Kidney glomerular epithelial cell (primary cell): ENCODE measurements at places on chromosomes 2 and 18.

DNA sequence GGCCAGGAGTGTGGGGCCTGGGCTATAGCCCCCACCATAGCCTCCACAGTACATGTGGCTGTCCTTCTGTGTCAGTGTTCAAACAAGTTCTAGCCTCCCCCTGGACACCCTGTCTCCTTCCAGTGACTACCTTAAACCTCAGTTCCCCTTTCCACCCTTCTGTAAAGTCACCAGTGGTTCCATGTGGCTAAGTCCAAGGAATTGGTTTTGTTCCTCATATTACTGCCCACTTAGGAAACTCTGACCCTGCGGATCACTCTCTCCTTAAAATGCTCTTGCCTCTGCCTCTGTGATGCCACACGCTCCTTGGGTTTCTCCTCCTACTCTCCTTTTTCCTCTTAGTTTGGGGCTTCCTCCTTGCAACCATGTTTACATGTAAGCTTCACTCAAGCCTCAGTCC lies 27.8 kb upstream of the REL start:
- DNase-seq = no peak

DNA sequence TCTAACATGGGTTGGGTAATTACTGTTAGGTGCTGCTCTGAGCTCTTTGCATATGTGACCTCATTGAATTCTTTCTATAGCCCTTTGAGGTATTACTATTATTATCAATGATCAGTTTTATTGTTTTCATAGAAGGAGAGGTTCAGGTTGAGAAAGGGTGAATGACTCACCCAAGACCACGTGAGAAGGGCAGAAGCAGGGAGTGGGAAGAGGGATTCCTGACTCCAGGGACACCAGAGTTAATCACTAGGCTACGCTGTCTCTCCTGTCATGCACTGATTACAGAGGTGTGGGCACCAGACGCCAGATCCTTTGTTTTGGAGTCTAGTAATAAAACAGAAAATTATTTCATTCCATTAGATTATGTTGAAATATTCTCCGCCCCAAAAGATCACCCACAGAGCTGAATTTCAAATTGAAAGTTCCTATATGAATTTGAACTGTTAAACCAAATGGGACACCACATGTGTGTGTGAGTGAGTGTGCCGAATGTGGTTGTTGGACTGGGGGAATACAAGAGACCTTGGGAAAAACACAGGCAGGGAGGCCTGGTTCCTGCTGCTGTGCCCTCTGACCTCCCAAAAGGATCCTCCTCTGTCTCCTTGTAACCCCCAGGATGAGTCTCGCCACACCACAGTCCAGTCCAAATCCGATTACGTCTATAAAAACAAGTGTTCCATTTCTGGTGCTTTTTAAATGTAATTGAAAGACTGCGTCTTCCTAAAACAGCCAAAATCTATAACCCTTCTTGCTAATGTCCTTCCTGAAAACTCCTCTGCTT lies 215.4 kb downstream of the ZNF521 start:
- no peak for DNase-seq

- DNase-seq = no peak
These were observed 620.6 kb downstream of the IRS1 start for GRCh38 chr2:226179010-226179409.

- DNase-seq = peak; percentile 94
These were observed 114.2 kb upstream of the SERTAD2 start for GRCh38 chr2:64767670-64768468.

GRCh38 chr2:41966431-41966893 lies 81.4 kb upstream of the PKDCC start:
- peak; percentile 89 for DNase-seq

- DNase-seq = no peak
These were observed 38.7 kb upstream of the UXS1 start for GRCh38 chr2:106232638-106233349.

- no peak for DNase-seq
These were observed 75.0 kb downstream of the CERS6 start for GRCh38 chr2:168530982-168531622.

DNA sequence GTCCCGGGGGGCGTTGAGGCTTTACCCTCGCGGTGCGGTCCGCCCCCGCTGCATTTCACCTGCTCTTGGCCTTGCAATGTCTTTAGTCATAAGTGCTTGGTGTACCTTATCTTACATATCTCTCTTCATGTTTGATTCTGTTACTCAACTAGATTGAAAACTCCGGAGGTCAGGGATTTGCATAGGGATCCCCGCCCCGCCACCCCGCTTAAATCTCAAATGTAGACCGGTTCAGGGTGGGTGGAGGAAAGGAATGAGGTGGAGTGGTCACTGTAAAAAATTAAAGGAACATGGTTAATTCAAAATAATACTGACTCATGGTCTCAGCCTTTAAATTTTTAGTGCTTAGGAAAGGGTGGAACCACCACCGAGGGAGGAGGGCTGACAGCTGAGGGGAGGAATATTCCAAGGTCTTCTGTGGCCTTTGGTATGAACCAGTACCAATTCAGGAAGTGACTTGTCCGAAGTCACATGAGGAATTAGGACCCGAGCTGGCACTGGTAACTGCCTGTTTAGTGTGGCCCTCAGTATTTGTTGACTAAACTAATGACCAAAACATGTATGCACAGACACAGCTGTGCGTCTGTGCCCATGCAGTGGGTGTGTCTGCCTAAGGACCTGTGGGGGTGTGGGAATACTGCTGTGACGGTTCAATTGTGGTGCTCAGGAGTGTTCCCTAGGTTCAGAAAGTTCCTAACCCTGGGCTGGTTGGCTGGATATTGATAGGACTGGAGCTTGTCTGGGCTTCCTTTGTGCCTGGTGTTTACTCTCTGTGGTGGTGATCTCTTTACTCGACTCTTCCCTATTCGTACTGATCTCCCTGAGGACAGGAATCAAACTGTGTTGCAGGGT lies 1.0 kb downstream of the PLEKHB2 start:
- DNase-seq = peak; percentile 69

GRCh38 chr2:199966405-199966804 lies 11.0 kb downstream of the MAIP1 start:
- DNase-seq = no peak

- no peak for DNase-seq
These were observed 37.7 kb upstream of the CTDP1 start for GRCh38 chr18:79641722-79642497.

- DNase-seq = no peak
These were observed 170.0 kb downstream of the TSN start for GRCh38 chr2:121925466-121925865.

GRCh38 chr2:127434515-127434914 lies 16.3 kb downstream of the PROC start:
- DNase-seq = no peak

DNA sequence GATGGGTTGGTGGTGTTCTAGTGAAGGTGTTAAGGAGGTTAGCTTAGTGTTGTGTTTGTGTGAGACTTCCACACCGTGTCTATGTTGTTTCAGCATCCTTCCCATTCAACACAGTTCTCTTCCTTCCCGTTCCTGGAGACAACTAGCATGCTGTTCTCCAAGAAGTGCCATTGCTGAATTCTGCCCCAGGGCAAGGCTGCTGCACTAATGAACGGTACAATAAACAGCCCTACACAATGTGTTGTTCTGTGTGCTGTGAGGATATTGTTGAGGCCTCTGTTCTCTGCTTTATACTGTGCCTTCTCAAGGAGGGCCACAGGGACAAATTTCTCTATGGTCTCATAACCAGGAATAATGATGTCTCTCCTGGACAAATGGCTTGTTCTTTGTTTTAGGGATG lies 39.8 kb upstream of the ZEB2 start:
- no peak for DNase-seq

- no peak for DNase-seq
These were observed 61.7 kb upstream of the SPTBN1 start for GRCh38 chr2:54394392-54394791.

- peak; percentile 64 for DNase-seq
These were observed 2.5 kb downstream of the MERTK start for GRCh38 chr2:111900859-111901258.

DNA sequence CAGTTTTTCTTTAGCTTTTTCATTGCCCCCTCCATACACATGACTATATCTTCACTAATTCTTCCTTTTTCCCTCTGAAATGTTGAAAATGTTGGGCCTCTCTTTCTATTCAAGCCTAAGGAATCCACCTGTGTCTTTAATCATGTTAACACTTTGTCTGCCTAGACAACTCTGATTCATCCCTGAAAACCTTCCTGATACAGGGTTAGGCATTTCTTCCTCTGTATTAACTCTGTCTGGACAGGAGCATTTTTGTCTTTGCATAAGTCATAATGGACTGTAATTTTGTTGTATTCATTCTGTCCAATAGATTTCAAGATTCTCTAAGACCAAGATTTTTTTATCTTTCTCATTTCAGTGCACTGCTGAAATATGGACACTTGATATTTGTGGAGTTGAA lies 297.3 kb downstream of the IKZF2 start:
- DNase-seq = no peak

- DNase-seq = no peak
These were observed 51.6 kb upstream of the PLA2R1 start for GRCh38 chr2:160114020-160114419.

- DNase-seq = peak; percentile 21
These were observed 10.0 kb downstream of the HK2 start for GRCh38 chr2:74843899-74844298.

- DNase-seq = no peak
These were observed 6.6 kb downstream of the FOSL2 start for GRCh38 chr2:28399289-28399688.

GRCh38 chr2:165024199-165024598 lies 68.9 kb upstream of the SLC38A11 start:
- no peak for DNase-seq

DNA sequence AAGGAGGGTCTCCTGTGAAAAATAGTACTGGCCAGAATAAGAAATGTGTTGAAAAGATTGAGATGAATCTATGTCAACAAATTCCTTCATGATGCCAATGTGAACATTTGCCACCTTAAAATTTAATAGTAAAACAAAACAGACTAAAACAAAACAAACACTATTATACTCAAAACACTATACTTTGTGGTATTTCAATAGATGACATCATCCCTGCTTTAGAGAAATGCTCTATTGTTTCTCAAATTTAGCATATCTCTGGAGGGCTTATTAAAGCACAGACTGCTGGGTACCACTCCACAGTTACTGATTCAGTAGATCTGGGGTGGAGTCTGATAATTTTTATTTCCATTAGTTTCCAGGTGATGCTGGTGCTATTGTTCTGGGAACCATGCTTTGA lies 579.4 kb upstream of the FAM98A start:
- no peak for DNase-seq

- DNase-seq = no peak
These were observed 168.4 kb upstream of the THUMPD2 start for GRCh38 chr2:39947294-39948015.

- DNase-seq = no peak
These were observed 454.1 kb downstream of the MEIS1 start for GRCh38 chr2:66888791-66889631.

- no peak for DNase-seq
These were observed 10.2 kb downstream of the TMEM177 start for GRCh38 chr2:119689218-119689617.
